Stimulated activated CD8-positive, alpha-beta memory T cell treated with anti-CD3 and anti-CD28 coated beads, Interleukin-4, amount 100 ng/mL, for 4 hours (primary cell): ENCODE measurements at places on chromosomes 11 and 22.

DNA sequence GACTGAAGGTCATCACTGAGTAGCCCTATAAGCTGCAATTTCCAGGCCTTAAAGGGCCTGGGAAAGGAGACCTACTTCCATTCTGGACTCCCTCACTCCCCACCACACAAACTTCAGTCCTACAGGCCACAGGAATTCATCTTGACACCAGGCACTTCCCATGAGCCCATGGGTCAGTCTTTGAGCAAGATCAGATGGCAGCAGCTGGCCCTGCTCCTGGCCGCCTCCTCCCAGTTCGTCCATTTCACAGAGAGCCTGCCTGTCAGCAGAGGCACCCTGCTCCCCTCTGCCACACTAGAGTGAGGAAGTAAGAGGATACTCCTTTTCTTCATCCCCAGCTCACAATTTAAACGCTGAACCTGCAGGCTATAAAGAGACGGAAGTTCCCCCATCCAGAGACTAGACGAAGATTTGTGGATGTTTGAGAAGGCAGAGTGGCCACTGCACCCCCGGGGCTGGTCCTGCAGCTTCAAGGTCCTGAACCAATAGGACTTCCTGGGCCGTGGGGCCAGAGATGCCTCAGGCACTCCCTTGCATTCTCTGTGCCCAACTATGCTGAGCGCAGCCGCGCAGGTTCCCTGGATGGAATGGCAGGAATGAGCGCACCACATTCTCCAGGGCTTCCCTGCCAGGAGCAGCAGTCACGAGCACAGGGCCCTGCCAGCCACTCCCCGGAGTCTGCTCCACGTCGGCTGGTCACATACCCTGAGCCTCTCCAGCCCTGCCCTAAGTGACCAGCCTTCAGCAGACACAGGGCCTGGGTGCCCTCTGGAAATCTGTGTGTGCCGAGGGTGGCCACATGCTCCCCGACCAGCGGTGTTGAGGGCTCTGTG is 33.5 kb upstream of the BID start:
- no peak for DNase-seq

DNA sequence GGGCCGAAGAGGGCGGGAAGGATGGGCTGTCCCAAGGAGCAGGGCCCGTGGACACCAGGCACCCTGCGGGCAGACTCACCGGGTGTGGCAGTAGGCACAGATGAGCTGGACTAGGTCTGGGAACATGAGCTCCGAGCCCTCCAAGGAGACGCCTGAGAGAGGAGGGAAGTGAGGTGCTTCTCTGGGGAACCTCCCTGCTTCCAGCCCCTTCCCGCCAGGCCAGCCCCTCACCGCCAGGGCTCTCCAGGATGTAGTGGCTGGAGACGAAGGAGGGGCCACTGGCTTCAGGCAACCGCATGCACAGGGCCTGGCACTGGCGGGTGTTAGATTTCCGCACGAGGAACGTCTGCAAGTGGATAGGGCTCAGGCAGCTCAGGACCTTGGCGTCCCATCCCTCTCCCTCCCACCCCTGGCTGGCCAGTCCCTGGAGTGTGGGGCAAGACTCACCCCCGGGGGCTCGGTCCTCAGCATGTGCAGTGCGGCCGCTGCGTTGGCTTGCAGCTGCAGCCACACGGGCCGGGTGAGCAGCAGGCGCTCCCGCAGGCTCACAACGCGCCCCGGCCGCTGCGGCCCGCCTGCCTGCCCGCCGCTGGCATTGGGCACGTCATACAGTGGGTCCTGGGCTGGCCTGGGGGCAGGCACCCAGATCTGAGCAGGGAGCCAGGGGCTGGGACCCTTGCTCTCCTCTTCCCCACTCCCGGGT is 552 bp downstream of the RIN1 start:
- no peak for DNase-seq

GRCh38 chr11:119092880-119093842 is 8.5 kb downstream of the HMBS start:
- DNase-seq = no peak

- DNase-seq = no peak
These were observed 31.7 kb upstream of the NAV2 start for GRCh38 chr11:19680829-19681368.

DNA sequence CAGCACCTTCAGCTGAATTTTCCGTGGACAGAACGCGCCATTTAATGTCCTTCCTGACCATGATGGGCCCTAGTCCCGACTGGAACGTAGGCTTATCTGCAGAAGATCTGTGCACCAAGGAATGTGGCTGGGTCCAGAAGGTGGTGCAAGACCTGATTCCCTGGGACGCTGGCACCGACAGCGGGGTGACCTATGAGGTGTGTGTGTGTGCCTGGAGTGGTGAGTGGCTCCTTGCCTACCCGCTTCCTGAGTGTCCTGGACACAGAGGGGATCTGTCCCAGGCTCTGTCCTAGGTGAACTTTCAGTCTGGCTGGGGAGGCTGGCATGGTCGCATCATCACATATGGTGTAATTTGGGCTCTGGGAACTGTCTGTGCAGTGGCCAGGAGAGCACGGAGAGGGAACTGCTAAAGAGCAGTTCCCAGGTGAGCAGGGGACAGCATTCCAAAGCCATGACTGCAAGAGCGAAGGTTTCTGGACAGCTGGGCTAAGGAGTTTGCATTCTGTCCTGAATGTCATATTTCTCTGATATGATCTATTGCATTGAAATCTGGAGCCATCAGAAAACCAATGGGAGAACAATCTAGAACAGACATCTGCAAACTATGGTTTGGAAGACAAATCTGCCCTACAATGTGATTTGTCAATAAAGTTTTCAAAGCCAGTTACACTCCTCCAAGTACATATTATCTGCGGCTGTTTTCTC is 104.3 kb downstream of the RRAS2 start:
- DNase-seq = no peak

DNA sequence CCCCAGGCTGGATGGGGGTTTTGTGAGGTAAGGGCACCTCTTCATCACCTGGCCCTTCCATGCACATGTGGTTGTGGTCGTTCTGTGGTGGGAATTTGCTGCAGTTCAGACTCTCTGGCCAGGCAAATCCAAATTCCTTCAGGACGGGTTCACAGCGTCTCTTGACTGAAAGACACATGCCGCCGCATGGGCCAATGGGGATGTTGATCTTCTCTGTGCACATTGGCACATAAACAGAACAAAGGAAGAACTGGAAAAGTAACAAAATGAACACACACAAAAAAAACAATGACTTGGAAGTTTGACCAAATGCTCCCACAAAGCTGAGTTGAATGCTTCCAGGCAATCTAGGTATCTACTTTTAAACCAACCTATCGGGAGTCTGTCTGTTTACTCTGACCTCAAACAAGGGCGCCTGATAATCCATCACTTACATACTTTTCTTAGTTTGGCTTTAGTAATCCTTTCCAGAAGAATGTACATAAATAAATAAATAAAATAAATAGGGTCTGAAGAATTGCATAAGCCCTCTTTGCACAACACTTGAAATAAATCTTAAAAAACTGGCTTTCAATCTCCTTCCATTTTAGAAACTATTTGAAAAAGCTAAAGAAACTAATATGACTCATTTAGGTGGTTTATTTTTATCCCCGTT is 2.8 kb downstream of the FZD4 start:
- no peak for DNase-seq

GRCh38 chr22:31970490-31971444 is 26.4 kb downstream of the YWHAH start:
- peak; percentile 81 for DNase-seq

- no peak for DNase-seq
These were observed 16.6 kb downstream of the POLA2 start for GRCh38 chr11:65278356-65278755.

- no peak for DNase-seq
These were observed 11.9 kb upstream of the BBS1 start for GRCh38 chr11:66498506-66498905.

GRCh38 chr22:24420072-24420976 is 7.1 kb upstream of the ADORA2A start:
- no peak for DNase-seq

DNA sequence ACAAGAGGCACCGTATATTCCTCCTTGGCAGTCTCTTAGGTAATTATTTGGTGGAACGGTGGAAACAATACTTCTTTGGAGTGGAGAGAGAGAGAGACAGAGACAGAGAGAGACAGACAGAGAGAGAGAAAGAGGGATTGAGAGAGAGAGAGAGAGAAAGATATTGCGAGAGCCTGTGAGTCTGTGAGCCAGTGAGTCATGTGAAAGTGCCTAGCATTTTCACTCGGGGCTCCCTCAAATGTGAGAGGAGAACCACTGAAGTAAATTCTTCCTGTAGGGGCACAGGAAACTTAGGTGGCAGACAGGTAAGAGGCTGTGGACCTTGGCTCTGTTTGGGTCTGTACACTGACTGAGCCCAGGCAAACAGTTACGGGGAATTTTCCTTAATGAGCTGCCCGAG is 31.6 kb upstream of the SNX19 start:
- no peak for DNase-seq

DNA sequence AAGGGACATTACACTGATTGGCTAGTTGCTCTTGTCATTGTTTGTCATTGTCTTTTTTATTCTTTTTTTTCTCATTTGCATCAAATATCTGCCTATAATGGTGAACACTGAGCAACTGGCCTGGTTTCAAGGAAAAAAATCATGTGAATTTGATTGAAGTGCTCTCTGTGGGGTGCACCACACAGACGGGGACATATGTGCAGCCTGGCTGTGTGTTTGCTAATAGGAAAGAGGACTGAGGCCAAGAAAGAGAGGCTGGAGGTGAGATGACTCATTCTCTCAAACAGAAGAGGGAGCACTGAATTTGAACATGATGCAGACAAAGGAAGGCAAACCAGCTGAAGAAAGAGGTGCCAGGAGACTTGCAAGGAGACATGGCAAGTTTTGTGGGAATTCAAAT is 684.9 kb upstream of the CCDC90B start:
- DNase-seq = no peak

- no peak for DNase-seq
These were observed 61.8 kb upstream of the CRTAM start for GRCh38 chr11:122776546-122776945.

GRCh38 chr11:117583063-117583801 is 213.8 kb downstream of the DSCAML1 start:
- DNase-seq = no peak

- no peak for DNase-seq
These were observed 868.2 kb downstream of the BRD1 start for GRCh38 chr22:48959496-48959895.

- no peak for DNase-seq
These were observed 50.5 kb downstream of the CLTCL1 start for GRCh38 chr22:19240813-19241592.

DNA sequence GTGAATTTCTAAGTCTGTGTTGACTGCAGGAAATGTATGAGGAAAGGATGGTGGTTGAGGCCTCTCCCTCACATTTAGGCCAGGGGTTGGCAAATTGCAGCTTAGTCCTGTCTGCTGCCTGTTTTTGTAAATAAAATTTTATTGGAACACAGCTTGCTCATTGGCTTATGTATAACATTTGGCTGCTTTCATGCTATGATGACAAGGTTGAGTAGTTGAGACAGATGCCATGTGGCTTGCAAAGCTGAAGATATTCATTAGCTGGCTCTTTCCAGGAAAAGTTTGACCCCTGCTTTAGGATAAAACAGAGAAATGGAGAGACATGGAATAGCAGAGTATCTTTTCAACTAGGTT is 46.2 kb downstream of the BCR start:
- no peak for DNase-seq

DNA sequence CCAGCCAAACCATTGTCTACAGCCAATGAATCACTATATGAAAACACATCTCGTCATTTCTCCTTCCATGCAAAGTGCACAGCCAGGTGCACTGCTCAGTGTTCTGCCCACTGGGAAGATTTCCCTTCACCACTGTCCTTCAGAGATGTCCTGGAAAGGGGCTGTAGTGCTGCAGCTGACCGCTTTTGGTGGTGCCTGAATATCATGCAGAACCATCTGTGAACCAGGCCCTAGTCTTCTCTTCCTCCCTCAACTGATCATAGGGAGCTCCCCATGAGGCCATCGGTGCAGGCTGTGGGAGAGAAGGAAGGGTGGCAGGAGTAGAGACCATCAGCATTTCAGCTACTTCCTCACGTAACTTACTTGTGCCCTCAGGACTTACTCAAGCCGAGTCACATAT is 70.2 kb downstream of the GAB4 start:
- no peak for DNase-seq

GRCh38 chr11:1777737-1778136 is 14.0 kb upstream of the CTSD start:
- DNase-seq = no peak

- no peak for DNase-seq
These were observed 60.9 kb upstream of the EMID1 start for GRCh38 chr22:29144786-29145160.

GRCh38 chr11:69828971-69829344 is 9.7 kb upstream of the FGF3 start:
- DNase-seq = no peak

- no peak for DNase-seq
These were observed 39.4 kb downstream of the PC start for GRCh38 chr11:66918741-66919140.

- DNase-seq = no peak
These were observed 19.8 kb upstream of the PRAME start for GRCh38 chr22:22578702-22579424.

GRCh38 chr11:9821008-9821752 is 157.3 kb downstream of the SWAP70 start:
- DNase-seq = no peak

DNA sequence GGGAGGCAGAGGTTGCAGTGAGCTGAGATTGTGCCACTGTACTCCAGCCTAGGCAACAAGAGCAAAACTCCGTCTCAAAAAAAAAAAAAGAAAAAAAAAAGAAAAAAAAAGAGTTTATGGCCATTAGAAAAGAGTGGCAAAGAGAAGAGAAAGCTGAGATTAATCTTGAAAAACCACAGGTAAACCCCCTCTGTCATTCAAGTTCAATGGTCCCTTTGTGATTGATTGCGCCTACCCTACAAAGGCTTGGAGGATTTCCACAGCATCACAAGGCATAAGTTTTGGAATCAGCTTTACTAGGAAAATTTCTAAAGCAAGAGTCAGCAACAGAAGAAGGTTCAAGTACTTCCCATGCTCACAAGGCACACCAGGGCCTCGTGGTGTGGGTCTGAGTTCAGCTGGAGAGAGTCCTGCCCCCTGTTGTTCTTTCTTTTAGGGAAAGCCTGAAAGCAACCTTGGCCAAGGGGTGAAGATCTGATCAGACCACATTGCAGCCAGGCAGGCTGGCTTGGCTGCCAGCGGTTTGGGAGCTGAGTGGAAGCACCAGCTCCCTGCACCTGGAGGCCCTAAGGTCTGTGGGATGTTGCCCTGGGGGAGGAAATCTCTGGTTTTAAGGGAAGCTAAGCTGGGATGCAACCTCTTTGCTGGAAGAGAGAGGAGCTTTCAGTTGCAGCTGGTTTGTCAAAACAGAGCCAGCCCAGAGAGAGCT is 41.8 kb downstream of the SLN start:
- no peak for DNase-seq

GRCh38 chr11:81569999-81570398 is 1163.7 kb downstream of the FAM181B start:
- no peak for DNase-seq
